ENCODE measurements at places on chromosomes 16 and 17.

GRCh38 chr17:4008441-4009185, 44.4 kb upstream of the ATP2A3 start:
- DNase-seq = no peak

- DNase-seq = no peak
Observed at GRCh38 chr16:62077998-62078397, 41.8 kb upstream of the CDH8 start.

DNA sequence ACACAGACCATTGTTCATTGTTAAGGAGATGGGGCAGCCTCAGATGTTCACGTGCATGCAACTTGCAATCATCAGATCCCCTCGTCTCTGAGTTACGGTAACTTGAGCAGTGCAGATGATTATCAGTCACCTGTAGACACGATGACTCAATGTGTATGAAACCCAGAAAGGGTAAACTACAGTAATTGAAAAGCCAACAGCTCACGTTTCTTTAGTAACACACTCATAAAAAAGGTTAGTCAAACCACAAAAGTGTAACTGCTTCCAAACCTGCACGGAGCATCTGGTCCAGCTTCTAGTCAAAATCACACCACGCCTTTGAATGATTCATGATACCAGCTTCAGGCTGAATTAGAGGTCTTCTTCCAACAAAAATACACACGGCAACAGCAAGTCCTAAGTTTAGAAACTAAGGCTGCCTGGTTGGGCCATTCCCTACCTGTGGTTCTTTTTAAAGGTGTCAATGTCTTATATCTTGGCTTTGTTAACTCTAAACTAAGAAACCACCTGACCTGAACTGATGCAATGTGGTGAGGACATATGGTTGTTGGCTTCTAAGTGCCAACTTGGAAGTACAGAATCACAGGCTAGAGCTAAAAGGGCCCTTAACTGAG, 32.3 kb downstream of the GRB7 start:
- no peak for DNase-seq

DNA sequence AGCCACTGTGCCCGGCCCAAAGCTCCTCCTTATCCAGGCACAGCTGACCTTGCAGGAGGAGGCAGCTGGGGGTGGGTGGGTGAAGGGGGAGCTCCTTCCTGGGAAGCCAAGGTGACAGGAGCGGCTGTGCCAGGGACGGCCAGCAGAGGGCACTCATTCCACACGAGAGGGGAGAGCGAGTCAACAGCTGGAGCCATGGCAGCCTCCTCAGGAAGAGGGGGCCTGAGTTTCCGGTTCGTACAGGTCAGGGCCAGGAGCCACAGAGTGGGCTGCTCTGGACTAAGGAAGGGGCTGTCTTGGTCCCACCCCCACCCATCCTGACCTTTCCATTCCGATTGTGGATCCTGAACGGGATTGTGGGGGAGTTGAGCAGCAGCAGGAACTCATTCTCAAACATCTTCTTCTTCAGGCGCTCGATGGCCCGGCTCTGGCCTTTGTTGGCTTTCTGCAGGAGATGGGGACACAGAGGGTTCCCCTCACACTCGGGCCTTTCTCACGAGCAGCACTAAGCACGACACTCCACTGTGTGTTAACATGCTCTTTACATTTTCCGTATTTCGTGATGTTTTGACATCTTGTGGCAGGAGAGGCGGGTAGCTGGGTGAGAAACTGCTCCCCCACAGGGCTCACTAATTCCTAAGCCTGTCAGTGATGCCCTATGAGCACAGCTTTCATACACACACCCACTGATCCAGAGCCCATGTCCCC, 61.6 kb downstream of the TIMM22 start:
- DNase-seq = peak; percentile 42

- no peak for DNase-seq
Observed at GRCh38 chr16:87697792-87698191, 68.0 kb downstream of the KLHDC4 start.

DNA sequence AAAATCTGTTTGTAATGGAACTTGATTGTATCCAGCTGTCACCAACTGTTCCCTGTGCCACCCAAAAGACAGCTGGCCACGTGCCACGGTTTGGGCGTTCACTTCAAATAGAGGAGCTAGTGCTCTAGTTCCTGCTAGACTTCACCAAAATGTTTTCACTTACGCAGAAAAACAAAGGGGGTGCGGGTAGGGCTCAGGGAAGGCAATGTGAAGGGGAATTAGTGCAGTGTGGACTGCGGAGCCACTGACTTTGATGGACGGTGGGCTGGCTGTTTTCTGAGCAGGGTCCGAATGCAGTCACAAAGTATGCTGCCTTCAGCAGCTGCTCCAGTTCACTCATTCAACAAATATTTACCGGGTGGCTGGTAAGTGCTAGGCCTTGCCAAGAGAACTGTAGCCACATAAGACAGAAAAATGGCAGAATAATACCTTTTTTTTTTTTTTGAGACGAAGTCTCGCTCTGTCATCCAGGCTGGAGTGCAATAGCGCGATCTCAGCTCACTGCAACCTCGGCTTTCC, 7.6 kb upstream of the CYTH1 start:
- DNase-seq = peak; percentile 92

DNA sequence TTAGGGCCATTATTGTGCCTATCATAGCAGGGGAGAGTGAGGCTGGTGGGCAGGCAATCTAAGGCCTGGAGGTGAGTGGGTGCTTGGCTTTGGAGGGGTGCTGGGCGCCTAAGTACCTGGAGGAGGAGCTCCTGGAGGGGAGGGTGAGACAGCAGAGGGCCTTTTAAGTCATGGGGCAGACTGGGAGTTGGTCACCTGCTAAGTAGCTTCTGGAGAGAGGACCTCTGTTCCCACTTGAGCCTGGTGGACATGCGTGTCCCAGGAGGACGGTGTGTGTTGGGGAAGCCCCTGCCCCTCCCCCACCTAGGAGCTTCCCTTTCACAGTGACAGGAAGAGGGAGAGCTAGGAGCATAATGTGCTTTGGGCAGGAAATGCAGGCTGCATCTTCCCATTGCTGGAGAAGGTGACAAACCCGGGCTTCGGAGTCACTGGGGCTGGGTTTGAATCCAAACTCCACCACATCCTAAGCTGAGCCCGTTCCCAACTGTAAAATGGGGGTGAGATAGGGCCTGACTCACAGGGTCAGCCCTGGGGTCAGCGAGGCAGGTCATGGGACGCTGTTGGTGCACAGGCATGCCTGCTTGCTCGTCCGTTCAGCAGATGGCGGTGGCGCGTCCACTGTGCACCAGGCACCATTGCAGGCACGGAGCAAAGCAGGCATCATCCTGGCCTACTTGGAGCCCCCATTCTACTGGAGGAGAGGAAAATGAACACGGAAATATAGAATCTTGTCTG, 37.9 kb downstream of the CMIP start:
- no peak for DNase-seq

DNA sequence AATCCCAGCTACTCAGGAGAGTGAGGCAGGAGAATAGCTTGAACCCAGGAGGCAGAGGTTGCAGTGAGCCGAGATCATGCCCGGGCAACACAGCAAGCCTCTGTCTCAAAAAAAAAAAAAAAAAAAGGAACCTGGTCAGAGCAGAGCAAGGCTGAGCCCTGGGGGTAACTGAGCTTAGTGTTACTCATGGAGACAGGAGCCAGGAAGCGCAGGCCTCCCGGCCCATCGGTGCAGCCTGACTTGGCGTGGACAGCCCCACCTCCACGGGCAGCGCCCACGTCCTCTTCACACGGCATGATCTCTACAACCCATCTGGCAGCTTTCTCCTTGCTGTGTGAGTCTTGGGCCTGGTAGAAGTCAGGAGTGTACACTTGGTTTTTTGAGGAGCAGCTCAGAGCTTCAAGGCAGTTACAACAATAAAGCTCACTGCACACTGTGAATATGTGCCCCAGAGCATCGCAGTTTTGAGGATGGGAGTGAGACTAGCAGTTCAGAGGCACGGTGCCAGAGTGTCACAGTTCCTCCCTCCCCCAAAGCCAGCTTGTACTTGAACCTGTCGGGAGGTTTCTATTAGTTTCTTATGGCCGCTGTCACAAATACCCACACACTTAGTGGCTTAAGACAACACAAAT, 129.9 kb downstream of the RAP1GAP2 start:
- no peak for DNase-seq

DNA sequence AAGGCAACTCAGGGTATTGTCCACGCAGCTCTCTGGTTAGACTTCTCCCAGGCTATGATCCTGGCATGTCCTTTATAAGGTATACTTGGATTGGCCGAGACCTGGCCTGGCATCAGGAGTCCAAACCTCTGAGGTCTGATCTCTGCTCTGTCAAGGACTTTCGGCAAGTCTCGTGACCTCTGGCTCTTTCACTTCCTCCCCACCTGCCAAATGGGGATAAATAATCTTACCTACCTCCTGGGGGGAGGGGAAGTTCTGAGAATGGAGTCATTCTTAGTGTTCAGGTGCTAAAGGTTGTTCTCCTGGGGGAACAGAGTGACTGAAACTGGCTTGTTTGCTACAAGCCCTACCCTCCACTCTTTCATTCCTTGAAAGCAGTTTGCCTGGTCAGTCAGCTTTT, 7.6 kb downstream of the ATXN1L start:
- DNase-seq = no peak

GRCh38 chr17:51427856-51428255, 167.5 kb downstream of the UTP18 start:
- no peak for DNase-seq

DNA sequence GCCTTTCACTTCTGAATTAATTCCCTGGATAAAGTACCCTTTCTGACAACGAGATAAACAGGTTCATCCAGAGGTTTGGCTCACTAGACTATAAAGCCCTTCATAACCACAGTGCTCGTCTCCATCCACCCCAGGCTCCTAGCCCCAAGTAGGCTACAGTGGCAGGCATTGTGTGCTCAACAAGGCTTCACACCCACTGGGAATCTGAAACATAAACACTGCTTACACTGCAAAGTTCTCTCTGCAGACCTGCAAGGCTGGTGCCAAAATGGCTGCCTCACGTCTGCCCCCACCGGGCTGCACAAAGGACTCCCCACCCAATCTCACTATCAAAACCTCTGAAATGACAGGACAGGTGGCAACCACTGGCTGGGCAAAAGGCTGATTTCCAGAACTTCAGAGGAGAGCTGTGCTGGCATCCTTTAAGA, 5.1 kb upstream of the HLF start:
- no peak for DNase-seq

GRCh38 chr16:11370084-11370931, 25.0 kb downstream of the RMI2 start:
- DNase-seq = no peak

DNA sequence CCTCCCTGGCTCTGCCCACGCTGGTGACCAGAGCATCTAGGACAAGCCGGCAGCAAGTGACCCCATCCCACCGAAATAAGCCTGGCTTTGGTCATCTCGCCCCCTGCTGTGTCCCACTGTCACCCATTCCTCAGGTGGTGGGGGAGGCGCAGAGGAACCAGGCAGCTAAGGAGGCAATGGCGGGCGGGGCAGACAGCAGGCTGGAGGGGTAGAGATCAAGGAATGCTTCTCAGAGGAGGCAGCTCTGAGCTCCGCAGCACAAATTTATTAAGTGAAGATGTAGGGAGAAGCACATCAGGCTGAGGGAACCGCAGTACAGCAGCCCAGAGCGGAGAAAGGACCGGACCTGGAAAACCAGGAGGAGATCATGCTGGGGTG, 7.5 kb upstream of the KREMEN2 start:
- no peak for DNase-seq

DNA sequence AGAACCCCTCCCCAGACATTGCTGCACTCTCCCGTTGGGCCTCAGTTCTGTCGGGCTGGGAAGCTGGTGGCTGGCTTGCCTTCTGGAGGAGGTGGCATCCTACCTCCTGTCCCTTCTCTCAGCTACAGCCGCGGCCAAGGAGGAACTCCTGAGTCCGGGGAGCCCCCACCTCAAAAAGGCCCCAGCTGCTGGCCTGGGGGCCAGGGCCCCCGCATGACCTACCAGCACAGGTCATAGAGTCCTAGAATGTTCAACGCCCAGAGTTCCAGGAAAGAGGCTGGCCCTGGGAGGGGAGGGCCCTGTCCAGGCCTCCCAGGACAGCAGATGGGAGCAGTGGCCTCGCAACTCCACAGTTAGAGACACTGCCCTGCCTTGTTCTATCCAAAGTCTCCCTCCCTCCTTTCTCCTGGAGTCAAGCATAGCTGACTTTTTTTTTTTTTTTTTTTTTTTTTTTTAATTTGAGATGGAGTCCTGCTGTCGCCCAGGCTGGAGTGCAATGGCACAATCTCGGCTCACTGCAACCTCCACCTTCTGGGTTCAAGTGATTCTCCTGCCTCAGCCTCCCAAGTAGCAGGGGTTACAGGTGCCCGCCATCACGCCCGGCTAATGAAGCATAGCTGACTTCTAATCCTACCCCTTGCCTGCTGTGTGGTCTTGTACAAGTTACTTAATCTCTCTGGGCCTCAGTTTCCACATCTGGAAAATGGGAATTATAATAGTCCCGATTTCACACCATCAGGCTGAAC, 7.1 kb downstream of the CARHSP1 start:
- DNase-seq = peak; percentile 80

DNA sequence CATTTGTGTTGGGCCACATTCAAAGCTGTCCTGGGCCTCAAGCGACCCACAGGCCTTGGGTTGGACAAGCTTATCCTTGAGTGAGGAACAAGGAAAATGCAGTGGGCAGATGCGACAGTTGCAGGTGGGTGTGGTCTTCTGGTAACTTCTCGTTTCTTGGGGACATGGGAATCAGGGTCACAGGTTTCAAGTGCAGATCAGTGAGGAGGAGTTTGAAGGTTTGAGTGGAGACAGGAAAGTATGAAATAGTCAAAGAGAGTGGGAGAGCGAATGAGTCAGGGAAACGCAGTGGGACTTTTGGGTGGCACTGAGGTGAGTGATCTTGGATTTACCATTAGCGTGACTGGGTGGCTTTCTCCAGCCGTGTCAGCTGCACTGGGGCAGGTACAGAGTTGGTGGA, 15.4 kb upstream of the CCL22 start:
- DNase-seq = no peak

DNA sequence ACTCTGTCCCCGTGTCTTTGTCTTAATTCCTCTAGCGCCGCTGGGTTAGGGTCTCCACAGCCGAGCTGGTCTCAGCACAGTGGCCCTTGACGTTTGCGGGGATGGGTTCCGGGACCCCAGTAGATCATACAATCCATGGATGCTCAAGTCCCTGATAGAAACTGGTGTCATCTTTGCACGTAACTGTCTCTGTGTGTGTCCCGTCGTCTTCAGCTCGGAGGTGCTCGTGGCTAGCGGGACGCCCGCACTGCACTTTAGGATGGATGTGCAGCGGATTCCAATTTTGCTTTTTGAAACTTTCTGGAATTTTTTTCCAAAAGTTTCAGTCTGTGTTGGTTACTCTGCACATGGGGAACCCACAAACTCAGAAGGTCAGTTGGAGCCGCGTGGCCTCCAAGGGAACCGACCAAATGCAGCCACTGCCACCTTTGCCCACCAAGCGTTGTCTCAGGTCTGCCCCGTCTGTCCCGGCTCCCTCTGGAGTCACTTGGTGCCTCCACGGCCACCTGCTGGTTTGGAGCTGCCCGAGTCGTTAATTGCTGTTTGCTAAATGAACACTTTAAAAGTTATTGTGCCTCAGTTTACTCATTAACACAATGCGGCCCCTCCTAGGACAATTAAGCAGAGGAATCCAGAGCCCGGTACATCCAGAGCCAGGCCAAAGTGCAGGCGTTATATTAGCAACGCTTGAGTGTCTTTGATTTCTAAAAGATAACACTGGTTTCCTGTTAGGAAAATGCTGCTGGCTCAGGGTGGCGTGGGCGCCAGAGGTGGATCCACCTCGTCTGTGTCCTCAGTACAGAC, 5.3 kb upstream of the DPEP1 start:
- DNase-seq = no peak

GRCh38 chr17:5248821-5249479, 14.3 kb upstream of the SCIMP start:
- DNase-seq = no peak

GRCh38 chr17:45775576-45776011, 8.5 kb upstream of the CRHR1 start:
- peak; percentile 96 for DNase-seq

GRCh38 chr16:9503251-9503984, 412.0 kb downstream of the HAPSTR1 start:
- no peak for DNase-seq

- no peak for DNase-seq
Observed at GRCh38 chr16:70715860-70716357, 30.1 kb upstream of the MTSS2 start.
